Activated T-cell treated with anti-CD3 and anti-CD28 coated beads for 4 hours (primary cell): ENCODE measurements at places on chromosomes 5 and 9.
A peak's percentile ranks its signal among the peaks of the same experiment; 100 is the strongest.

- peak; percentile 72 for DNase-seq
Measured at GRCh38 chr9:127199001-127199791, 65.4 kb upstream of the GARNL3 start.

DNA sequence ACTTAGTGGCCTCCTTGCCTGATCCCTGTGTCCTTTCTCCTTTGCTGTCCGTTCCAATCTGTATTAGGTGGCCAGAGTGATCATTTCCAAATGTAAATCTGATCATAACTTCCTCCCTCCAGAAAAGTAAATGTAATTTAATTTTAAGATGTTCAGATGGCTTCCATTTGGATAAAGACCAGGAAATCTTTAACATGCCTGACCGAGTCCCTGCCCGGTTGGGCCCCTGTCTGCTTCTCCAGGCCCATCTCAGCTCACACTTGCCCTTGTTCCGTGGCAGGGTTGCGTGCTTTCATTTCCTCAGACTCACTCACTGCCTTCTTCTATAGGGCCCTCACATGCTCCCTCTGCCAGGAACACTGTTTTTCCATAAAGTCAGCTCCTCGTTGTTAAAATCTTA is 7.6 kb downstream of the MAP3K1 start:
- no peak for DNase-seq

GRCh38 chr9:19102631-19103345 is at the start of gene HAUS6:
Gene HAUS6, minus strand, starts transcription at chr9:19102904. Its CDS starts 253 bp downstream, at chr9:19102651.
- DNase-seq, result peak; percentile 73

GRCh38 chr9:77435277-77435676 is 212.8 kb downstream of the GNA14 start:
- DNase-seq, result no peak

DNA sequence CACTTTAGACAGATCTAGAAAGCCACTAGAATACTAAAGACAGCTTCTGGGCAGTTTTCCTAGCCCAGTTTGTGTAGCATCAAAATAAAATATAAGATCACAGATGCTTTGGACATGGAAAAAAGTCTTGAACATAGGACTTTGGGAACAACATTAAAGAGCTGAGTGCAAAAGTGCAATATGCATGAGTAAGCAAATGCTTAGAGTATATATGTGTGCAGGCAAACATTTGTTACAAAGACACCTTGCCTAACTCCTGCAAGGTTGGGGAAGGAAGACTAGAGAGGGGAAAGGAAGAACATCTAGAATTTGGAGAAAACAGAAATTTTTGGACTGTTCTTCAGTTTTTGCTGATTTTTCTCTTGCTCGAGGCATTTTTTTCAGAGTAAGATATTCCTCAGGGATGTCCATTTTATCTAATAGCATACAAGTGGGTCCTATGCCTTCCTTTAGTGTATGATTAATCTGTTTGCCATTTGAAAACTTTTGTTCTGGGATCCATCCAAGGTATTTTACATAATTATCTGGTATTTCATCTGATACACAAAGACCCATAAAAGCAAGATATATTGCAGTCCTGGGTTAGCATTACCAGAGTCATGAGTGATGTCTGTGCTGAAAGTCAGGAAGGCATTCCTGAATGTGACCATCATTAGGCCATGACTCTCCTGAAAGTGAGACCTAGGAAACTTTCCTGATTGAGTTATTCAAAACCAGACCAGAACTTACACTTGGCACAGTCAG is 142.0 kb upstream of the RGMB start:
- no peak for DNase-seq

DNA sequence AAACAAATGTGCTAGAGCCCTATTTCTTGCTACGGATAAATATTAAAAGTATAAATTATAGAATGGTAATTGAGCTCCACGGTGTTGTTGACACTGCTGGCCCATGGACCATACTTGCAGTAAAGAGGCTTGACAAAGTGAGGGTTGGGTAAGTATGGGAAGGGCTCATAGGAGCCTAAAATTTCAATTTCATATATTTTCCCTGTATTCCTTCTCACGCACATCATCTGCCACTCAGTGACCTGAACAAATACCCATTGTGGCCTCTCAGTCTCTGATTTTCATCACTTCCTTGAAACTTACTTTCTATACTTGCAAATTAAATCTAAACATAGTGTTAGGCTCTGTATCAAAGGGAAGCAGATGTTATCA is 116.5 kb downstream of the PIK3R1 start:
- no peak for DNase-seq

- peak; percentile 50 for DNase-seq
Measured at GRCh38 chr9:134390537-134390936, 64.3 kb downstream of the RXRA start.

GRCh38 chr5:59390074-59390659 is 503.4 kb downstream of the PDE4D start:
- no peak for DNase-seq

- DNase-seq, result no peak
Measured at GRCh38 chr9:133188006-133188842, 20.8 kb downstream of the OBP2B start.

DNA sequence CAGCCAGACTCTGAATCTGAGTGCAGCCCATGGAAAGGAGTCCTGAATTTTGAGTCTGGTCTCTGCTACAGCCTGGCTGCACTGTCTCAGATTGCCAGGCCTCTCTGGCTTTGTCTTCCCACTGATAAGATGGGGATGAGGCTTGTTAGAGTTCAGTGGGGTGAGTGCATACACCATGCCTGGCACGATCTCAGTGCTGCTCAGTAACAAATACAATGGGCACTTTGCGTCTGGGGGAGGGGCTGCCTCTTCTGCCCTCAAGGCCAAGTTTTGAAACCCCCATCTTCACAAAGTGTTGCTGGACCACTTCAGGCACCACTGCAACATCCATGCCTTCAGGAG is 49.0 kb downstream of the PPARGC1B start:
- DNase-seq, result no peak

- DNase-seq, result no peak
Measured at GRCh38 chr9:134318941-134319305, 7.3 kb upstream of the RXRA start.

DNA sequence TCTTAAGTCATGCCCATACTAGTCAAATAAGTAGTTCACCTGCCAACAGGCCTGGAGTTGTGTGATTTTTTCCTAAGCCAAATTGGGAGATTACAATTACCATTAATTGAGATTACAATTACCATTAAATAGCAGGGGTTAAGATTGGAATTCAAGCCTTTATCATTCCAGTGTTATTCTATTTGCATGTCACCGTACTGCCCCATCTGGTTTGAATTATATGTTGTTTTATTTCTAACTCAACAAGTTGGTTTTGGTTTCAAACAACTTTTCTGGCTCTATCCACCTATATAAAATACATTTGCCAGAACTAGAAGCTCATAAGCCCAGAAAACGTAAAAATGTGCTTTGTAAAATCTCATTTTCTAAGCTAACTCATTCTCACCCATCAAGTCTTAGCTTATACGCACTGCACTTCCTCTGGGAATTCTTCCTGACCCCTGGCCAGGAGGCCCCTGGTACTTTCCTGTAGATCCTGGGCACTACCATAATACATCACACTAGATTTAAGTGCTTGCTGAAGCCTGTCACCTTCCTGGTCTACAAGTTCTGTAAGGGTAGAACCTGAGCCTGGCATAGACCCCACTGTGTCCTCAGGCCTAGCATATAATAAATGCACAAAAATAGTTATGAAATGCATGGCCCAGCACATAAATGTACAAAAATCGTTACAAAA is 242.0 kb upstream of the TRPM3 start:
- no peak for DNase-seq

DNA sequence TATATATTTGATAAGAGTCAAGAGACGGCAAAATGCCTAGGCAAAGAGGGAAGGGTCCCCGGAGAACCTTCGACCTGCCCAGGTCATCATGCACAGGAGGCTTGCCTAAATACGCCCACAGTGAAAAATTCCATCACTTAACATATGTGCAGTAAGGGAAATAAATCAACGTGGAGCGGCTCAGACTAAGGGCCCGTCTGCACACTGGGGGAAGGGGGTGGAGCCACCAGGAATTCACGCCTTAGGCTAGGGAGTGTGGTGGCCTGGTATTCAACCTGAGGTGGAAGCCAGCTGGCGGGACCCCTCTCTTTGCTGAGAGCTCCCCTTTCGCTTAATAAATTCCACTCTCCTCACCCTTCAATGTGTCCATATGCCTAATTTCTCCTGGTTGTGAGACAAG is 8.3 kb downstream of the PTBP3 start:
- no peak for DNase-seq

DNA sequence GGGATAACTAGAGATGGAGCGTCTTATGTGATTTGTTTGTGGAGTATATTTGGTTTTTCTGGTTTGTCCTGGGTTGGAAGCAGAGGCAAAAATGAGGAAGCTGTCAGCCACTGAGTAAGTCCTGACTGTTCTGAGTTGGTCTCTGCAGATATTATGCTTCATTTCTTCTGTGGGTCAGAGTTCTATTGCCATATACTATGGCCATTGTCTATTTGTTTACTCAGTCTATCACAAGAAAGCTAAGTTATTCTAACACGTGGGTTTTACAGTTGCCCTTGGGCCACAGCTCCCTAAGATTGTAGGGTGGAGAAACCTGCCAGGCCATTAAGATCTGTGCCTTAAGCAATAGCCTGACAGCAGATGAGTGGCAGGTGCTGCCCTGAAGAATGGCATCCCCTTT is 3.0 kb upstream of the CTSV start:
- no peak for DNase-seq

DNA sequence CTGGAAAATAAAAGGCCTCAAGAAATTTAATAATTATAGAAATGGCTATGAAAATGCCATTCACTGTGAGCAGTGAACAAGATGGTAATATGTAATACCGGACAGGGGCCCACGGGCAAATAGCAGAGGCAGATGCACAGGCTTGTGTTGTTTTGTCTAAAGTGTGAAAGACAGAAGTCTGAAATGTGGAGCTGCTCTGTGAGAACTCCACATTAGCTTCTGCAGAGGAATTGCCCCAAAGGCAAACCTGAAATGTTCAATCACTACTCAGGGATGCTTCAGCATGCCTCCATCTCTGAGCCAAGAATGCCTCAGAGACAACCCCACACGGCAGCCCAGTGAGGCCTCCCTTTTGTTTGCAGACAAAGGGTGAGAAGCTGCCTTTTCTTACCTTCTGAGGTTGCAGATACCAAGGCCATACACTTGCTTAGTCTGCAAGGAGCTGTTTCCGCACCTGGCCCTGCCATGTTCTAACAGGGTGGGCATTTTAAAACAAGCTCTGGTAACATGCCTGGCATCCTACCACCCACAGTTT is 124.3 kb upstream of the CXCL14 start:
- DNase-seq, result no peak

DNA sequence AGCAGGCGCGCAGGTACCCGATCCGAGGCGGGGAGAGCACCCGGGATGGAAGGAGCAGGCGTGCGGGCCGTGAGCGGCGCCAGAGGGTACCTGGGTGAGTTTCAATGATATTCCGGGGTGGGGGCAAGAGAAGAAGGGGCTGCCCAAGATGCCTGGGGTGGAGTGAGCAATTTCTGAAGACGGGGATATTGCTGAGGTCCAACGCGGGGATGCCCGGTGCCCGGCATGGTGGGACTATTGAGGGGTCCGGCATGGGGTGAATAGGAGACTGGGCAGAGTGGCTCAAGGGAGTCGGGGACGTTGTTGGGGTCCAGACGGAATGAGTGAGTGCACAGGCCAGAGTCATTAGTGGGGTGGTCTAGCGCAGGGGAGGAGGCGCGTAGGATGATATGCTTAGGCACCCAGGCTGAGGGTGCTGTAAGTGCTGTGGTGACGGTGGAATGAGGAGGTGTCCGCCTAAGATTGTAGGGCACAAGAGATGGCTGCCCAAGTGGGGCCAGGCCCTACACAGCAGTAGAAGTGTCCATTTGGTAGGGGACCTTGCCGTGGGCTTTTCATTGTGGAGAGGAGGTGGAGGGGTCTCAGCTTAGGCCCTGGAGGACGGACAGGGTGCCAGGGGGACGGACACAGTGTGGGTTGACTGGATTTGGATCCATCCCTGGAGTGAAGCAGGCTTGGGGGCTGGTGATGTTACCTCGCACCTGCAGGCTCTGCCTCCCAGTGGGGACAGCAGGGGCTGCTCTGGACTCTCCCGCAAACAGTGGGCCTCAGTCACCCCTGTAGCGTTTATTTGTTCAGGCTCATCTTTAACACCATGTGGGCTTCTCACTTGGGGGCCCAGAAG is 719 bp downstream of the MIGA2 start:
- no peak for DNase-seq

DNA sequence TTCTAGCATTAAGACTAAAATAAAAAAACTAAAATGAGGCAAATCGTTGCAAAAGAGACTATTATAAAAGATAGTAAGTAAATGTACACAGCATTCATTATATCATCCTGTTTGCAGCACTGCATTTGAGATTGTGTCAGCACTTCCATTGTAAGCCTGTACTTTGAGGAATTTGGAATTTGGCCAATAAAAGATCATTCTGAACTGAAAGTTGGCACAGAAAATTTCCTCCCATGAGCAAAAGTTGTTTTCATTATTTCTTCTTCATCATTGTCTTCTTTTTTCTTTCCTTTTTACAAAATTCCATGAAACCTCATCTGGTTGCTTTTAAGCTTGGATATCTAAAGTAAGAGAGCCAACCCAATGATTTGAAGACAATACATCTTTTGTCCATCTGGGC is 199.3 kb upstream of the ADAMTSL1 start:
- DNase-seq, result no peak

DNA sequence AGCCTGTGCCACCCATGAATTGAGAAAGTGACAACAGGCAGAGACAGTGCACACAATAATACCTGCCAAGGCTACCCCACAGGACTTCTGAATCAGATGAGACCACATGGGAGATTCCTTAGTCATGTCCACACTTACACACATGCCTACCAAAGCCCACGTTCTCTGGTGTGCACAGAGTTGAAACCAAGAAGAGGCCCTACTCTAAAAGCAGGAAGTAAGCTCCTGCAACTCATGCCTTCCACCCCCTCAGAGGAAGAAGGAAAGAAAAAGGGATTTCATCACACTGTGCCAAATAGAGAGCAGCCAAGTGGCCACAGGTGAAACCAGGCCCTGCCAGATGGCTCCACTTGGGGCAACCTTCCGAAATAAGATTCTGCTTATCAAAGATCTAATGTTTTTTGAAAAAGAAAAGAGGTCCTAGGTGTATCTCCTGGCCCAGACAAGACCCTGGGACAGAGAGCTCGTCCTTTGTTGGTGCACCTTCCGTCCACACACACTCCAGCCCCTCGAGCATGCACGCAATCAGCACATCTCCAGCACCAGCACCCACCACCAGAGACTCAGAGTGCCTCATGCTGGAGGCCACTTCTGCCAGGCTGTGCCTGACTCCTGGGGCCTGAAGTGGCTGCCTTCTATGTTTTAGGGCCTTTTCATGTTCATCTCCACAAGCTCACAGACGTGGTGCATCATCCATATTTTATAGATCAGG is 114.6 kb upstream of the SPOCK1 start:
- no peak for DNase-seq

DNA sequence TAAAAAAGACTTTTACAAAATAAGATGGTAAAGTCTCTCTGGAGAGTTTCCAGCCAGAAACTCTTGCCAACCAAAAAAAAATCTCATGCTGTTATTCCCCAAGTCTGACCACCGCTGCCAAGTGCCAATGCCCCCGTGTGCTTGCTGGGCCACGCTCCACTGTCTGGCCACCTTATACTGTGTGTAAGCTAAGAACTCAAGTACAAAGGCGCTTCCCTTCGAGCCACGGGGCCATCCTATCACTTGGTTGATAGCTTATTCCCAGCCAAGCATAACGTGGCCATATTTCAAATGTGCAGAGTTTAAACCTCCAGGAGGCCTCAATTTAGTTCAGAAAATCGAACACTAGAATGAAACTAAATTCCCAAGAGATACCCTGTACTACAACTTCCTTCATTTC is 36.0 kb downstream of the ROR2 start:
- no peak for DNase-seq
